Vagina (tissue), 2 donors: ENCODE measurements at places on chromosomes 3 and 15.

DNA sequence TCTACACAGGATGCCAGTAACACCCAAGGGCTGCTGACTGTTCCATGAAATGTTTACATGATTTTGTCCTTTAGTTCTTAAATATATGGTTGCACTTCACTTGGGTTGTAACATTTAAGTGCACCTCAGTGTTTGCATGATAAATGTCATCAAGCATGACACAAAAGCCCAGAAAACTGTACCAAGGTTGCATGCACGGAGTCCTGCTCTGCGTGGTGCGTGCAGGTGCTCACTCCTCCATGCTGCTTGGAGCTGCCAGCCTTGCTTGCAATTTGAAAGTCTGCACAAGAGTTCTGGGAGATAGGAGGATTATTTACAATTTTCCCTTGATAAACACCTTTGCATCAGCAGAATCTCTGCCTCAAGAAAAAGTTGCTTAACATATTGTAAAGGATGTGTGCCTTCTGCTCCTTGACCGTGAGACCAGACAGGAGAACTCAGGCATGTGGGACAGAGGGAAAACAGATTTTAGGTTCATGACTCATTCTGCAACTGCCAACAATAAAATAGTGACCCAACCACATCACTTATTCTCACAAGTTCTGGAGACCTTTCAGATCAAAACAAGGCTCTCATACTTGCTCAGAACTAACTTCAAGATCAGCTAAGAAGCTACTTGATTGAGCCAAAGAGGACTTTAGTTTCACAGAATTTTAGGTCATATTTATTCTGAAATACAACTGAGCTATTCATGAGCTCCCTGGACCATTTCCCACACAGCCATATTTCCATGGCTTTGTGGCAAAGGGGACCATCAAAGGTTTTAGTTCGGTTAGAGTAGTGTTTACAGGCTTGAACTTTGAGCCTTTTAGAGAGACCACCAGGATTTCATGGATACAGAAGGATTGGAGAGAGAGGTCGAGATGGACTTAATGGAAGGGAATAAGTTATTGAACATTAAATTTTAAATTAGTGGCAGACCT is 128.4 kb upstream of the ZBED2 start:
- DNase-seq, result no peak

GRCh38 chr15:96042734-96043224 is 287.7 kb upstream of the NR2F2 start:
- DNase-seq, result no peak

- DNase-seq, result no peak
Observed at GRCh38 chr3:50090984-50091383, 2.3 kb downstream of the RBM5 start.

DNA sequence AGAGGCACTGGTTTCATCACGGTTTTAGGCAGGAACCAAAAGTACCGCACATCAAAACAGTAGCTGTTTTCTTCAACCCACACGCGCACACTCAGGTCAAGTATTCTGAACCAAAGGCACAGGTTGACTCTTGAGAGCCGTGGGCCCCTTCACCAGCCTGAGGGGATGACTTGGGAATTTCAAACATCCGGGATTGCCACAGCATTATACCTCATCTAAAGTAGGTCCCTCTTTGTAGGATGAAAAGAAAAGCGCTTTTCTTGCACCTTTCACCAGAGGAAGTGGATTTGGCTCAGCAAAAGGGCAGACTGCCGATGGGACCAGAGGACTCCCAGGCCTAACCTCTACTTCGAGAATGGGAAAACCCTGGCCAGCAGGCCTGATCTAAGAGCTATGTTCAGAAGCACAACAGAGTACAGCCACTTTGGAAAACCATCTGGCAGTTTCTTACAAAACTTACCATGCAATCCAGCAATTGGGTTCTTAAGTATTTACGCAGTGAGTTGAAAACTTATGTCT is 88.2 kb upstream of the PROK2 start:
- DNase-seq, result no peak

- DNase-seq, result no peak
Observed at GRCh38 chr15:79769069-79769481, 127.7 kb downstream of the MTHFS start.

- DNase-seq, result no peak
Observed at GRCh38 chr3:38970851-38971638, 80.7 kb downstream of the SCN11A start.
